ENCODE measurements at places on chromosomes 12 and 14.

DNA sequence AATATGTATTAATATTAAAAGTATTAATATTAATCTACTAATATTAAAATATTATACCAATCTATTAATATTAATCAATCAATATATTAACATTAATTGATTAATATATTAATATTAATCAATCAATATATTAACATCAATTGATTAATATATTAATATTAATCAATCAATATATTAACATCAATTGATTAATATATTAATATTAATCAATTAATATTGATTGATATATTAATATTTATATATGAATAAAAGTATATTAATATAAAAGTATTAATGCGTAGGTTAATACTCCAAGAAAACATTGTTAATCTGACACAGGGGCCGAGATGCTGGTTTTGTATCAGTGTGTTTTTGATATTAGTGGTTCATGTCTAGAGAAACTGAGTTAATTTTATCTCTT is 1430.1 kb upstream of the SEL1L start:
- H3K4me3 ChIP-seq, result no peak overlapping the region
- no peak for DNase-seq
- H3K27ac ChIP-seq, result no peak overlapping the region

- no peak overlapping the region for H3K27ac ChIP-seq
- no peaks in the 10 kb centered on the region for H3K27me3 ChIP-seq
- no peaks in the 10 kb centered on the region for H3K36me3 ChIP-seq
- no peak overlapping the region for H3K4me3 ChIP-seq
These were observed 694.2 kb downstream of the SLC6A15 start for GRCh38 chr12:84218406-84218805.

- DNase-seq, result peak; percentile 50
- H3K36me3 ChIP-seq, result no peaks in the 10 kb centered on the region
- peaks cover 51% of the 10 kb centered on the region for H3K27me3 ChIP-seq
- no peak overlapping the region for H3K4me3 ChIP-seq
These were observed 52.0 kb upstream of the KCNA1 start for GRCh38 chr12:4857472-4858291.

- no peaks in the 10 kb centered on the region for H3K36me3 ChIP-seq
- no peak for DNase-seq
- no peaks in the 10 kb centered on the region for H3K27me3 ChIP-seq
- no peak overlapping the region for H3K4me3 ChIP-seq
- H3K4me1 ChIP-seq, result peaks cover 30% of the 10 kb centered on the region
These were observed 176.5 kb downstream of the ZFP36L1 start for GRCh38 chr14:68616221-68616902.

GRCh38 chr12:105574056-105574715 is 243.7 kb downstream of the C12orf75 start:
- peaks cover 2% of the 10 kb centered on the region for H3K27me3 ChIP-seq
- no peaks in the 10 kb centered on the region for H3K36me3 ChIP-seq
- H3K4me1 ChIP-seq, result no peaks in the 10 kb centered on the region

GRCh38 chr12:109863847-109864712 is 16.3 kb downstream of the GLTP start:
- H3K36me3 ChIP-seq, result no peaks in the 10 kb centered on the region
- peaks cover 39% of the 10 kb centered on the region for H3K4me1 ChIP-seq
- no peaks in the 10 kb centered on the region for H3K27me3 ChIP-seq
- DNase-seq, result peak; percentile 40
- H3K27ac ChIP-seq, result peak overlapping the region; percentile 66

DNA sequence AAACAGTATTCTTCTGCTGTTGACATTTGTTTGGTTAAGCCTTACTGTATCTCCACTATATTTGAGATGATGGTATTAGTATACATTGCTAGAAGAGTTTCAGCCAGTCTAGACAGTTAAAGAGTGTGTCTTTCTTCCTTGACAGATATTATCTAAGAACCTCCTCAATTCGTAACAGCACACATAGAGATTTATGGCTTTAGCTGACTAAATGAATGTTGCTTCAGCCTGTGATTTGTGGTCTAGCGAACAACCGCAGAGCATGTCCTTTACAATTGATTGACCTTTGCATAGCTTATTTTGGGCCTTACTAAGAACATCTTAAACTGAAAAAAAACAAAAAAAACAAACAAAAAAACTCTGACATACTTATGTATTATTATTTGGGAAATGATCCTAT is 122.2 kb downstream of the DAAM1 start:
- H3K4me1 ChIP-seq, result peaks cover 38% of the 10 kb centered on the region
- DNase-seq, result peak; percentile 61
- no peaks in the 10 kb centered on the region for H3K27me3 ChIP-seq
- no peak overlapping the region for H3K4me3 ChIP-seq
- no peaks in the 10 kb centered on the region for H3K36me3 ChIP-seq

GRCh38 chr14:24351517-24351916 is 11.7 kb upstream of the RIPK3 start:
- H3K27me3 ChIP-seq, result no peaks in the 10 kb centered on the region
- H3K27ac ChIP-seq, result no peak overlapping the region
- H3K4me3 ChIP-seq, result no peak overlapping the region
- no peak for DNase-seq
- H3K36me3 ChIP-seq, result no peaks in the 10 kb centered on the region

DNA sequence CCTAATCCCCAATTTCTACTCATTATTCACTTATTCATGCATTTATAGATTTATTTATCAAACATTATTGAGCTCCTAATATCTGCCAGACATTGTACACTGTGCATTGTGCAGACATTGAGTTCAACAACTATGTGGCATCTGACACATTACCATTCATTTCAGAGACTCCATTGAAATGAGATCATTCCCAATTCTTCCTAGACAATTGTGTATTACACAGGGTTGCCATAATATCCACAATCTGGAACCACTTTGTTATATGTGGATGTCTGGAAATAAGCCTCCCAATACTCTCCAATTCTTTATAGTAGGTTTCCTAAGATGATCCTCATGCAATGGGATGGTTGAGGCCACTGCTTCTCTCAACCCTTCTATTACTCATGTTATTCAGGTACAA is 165.0 kb downstream of the OTOGL start:
- peaks cover 4% of the 10 kb centered on the region for H3K27me3 ChIP-seq
- no peaks in the 10 kb centered on the region for H3K36me3 ChIP-seq
- no peak for DNase-seq
- H3K4me3 ChIP-seq, result no peak overlapping the region
- no peaks in the 10 kb centered on the region for H3K4me1 ChIP-seq

DNA sequence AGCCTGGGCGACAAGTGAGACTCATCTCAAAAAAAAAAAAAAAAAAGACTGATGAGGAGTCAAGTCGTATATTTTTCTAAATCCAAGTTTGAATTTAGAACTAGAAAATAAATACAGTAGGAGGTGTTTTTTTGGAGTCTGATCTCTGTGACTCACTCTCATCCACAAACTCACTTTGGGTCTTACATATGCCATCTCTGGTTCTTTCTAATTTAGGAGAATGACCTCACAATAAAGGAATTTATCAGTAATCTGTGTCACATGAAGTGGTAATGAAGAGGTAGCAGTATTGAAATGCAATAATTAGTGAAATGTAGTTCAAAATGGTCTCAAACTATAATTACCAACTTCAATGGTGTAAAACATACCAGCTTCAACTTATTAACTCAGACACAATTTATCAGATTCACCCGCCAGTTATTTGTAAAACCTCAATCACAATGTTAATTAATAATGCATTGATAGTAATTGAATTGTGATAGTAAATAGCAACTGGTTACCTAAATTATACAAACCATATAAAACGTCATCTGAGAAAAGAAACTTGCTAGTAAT is 4.4 kb upstream of the CFL2 start:
- peaks cover 5% of the 10 kb centered on the region for H3K27me3 ChIP-seq
- H3K36me3 ChIP-seq, result no peaks in the 10 kb centered on the region
- no peak for DNase-seq
- no peak overlapping the region for H3K4me3 ChIP-seq
- no peaks in the 10 kb centered on the region for H3K4me1 ChIP-seq

DNA sequence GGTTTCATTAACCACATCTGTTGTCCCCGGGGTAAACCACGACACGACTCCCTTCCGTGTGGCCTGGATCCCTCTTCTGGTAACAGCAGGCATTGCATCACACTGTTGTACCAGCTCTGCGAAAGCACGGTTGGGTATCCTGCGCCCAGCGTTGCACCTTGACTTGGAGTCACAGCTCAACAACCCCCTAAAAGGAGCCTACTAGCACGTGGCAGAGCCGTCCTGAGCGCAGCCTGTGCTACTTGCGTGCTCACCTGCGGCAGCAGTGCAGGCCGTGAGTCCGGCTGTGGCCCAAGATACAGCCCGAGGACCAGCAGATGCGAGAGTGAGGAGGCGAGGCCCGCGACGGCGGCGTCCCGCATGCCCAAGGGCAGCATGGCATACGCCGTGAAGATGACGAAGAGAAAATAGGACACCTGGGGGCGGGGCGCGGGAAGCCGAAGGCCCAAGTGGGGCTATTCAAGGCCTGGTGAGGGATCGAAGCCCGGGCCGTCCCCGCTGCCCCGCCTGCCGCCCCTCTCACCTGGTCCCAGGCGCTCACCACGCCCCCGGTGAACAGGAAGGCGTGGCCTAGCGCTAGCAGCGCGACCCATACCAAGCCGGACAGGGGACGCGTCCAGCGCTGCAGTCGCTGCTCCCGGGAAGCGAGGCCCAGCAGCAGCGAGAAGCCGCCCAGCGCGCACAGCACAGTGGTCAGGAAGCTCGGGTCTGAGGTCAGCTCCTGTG is 2.4 kb downstream of the ADCY4 start:
- peak; percentile 70 for DNase-seq
- no peak overlapping the region for H3K27ac ChIP-seq
- H3K4me3 ChIP-seq, result peak overlapping the region; percentile 26
- H3K4me1 ChIP-seq, result peaks cover 26% of the 10 kb centered on the region
- H3K36me3 ChIP-seq, result peaks cover 4% of the 10 kb centered on the region

- peaks cover 30% of the 10 kb centered on the region for H3K4me1 ChIP-seq
- H3K27ac ChIP-seq, result peak overlapping the region; percentile 63
- peak; percentile 77 for DNase-seq
- H3K36me3 ChIP-seq, result peaks cover 7% of the 10 kb centered on the region
These were observed 20.7 kb downstream of the SCARB1 start for GRCh38 chr12:124842800-124843510.

- peaks cover 19% of the 10 kb centered on the region for H3K4me1 ChIP-seq
- H3K36me3 ChIP-seq, result peaks cover 51% of the 10 kb centered on the region
- no peak overlapping the region for H3K4me3 ChIP-seq
- no peak overlapping the region for H3K27ac ChIP-seq
- no peak for DNase-seq
These were observed 5.0 kb downstream of the STAT6 start for GRCh38 chr12:57106021-57106708.

DNA sequence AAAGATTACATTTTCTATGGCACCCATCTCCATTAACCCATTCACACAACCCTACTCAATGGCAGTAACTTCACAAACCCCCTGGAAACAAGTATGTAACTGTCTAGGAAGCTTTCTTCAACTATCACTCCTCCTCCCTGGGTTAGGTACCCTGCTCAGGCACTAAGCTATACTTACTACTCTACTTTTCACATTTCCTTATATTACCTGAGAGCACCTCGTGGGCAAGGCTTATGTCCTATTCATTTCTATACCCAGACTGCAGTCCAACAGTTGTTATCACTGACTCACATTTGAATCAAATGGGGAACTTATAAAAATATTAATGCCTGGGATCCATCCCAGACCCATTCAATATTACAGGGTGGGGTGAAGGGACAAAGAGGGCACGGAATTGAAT is 4.6 kb downstream of the PAWR start:
- peaks cover 3% of the 10 kb centered on the region for H3K4me1 ChIP-seq
- H3K27ac ChIP-seq, result no peak overlapping the region
- DNase-seq, result no peak
- no peaks in the 10 kb centered on the region for H3K27me3 ChIP-seq
- no peaks in the 10 kb centered on the region for H3K36me3 ChIP-seq

DNA sequence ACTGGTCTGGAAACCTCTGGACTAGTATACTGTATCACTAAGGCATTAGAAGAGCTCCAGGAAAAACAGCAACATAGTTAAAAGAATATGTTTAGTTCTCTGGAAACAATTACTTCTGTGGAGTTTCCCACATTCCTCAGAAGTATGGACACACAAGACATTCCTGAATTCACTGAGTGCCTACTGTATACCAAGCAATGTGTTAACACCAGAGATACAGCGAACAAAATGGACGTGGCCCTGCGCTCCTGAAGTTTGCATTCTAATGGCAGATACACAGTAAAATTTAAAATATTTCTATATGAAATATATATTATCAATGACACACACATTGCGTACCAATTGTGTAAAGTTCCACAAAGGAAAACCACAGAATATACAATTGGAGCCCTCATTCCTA is 1.1 kb downstream of the ANGEL1 start:
- peaks cover 30% of the 10 kb centered on the region for H3K36me3 ChIP-seq
- peaks cover 6% of the 10 kb centered on the region for H3K4me1 ChIP-seq
- H3K27ac ChIP-seq, result peak overlapping the region; percentile 68
- H3K4me3 ChIP-seq, result peak overlapping the region; percentile 89

DNA sequence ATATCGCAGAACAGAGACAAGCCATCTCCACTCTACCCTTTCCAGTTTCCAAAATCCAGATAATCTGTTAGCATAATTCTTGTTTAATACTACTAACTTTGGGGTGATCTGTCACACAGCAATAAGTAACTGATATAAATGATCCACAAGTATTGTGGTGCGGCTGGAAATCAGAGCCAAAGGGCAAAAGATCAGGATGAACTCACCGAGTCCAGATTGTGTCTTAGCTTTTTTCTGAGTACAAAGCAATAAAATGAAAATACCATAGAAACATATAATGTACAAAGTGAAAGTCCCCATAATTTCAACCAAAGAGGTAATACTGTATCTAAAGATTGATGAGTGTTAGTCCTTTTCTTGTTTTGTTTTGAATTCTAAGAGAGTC is 17.4 kb downstream of the HECTD1 start:
- H3K36me3 ChIP-seq, result peaks cover 28% of the 10 kb centered on the region
- no peak overlapping the region for H3K4me3 ChIP-seq
- no peak overlapping the region for H3K27ac ChIP-seq
- H3K4me1 ChIP-seq, result no peaks in the 10 kb centered on the region
- H3K27me3 ChIP-seq, result no peaks in the 10 kb centered on the region

- H3K36me3 ChIP-seq, result no peaks in the 10 kb centered on the region
- H3K27me3 ChIP-seq, result no peaks in the 10 kb centered on the region
- no peak overlapping the region for H3K27ac ChIP-seq
- H3K4me1 ChIP-seq, result peaks cover 9% of the 10 kb centered on the region
- no peak overlapping the region for H3K4me3 ChIP-seq
These were observed 529.1 kb upstream of the TBX3 start for GRCh38 chr12:115213118-115213517.

GRCh38 chr14:93037351-93037750 is 78.4 kb downstream of the ITPK1 start:
- H3K36me3 ChIP-seq, result no peaks in the 10 kb centered on the region
- no peak overlapping the region for H3K4me3 ChIP-seq
- H3K27ac ChIP-seq, result peak overlapping the region; percentile 80
- no peaks in the 10 kb centered on the region for H3K27me3 ChIP-seq
- no peak for DNase-seq
- peaks cover 88% of the 10 kb centered on the region for H3K4me1 ChIP-seq

GRCh38 chr14:92677087-92677668 is 71.2 kb downstream of the LGMN start:
- H3K27ac ChIP-seq, result no peak overlapping the region
- no peak for DNase-seq
- H3K36me3 ChIP-seq, result peaks cover 42% of the 10 kb centered on the region

DNA sequence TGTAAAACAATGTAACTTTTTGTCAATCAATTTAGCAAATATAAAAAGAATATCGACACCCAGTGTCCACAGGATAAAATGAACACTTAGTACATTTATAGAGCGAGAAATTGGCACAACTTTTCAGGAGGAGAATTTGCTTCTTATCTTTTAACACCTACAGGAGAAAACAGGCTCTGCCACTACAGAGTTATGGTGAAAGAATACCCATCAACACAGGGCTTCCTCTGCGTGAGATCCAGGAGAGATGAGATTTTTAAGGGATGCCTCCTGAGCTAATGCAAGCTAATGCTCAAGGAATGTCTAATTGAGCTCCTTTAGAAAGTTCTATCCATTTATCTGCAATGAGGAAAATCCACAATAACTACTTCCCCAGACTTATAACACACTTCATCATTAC is 7.8 kb downstream of the TBPL2 start:
- peaks cover 10% of the 10 kb centered on the region for H3K4me1 ChIP-seq
- H3K27me3 ChIP-seq, result no peaks in the 10 kb centered on the region

Data from large intestine (tissue), 12 donors.